ENCODE measurements at places on chromosomes 11 and 22.

DNA sequence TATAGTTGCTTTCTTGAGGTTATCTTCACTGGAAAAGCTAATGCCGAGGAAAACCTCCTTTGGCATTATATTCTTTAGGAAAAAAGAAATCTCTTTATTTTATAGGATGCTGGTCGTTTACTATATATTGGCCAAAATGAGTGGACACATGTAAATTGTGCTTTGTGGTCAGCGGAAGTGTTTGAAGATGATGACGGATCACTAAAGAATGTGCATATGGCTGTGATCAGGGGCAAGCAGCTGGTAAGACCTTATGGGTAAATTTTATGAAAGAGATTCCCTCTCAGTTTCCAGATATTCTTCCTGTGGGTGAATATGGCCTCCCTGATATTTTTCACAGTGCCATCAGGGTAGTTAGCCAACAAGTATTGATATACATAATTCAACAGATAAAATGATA lies 29.4 kb upstream of the TTC36 start:
- DNase-seq, result no peak

DNA sequence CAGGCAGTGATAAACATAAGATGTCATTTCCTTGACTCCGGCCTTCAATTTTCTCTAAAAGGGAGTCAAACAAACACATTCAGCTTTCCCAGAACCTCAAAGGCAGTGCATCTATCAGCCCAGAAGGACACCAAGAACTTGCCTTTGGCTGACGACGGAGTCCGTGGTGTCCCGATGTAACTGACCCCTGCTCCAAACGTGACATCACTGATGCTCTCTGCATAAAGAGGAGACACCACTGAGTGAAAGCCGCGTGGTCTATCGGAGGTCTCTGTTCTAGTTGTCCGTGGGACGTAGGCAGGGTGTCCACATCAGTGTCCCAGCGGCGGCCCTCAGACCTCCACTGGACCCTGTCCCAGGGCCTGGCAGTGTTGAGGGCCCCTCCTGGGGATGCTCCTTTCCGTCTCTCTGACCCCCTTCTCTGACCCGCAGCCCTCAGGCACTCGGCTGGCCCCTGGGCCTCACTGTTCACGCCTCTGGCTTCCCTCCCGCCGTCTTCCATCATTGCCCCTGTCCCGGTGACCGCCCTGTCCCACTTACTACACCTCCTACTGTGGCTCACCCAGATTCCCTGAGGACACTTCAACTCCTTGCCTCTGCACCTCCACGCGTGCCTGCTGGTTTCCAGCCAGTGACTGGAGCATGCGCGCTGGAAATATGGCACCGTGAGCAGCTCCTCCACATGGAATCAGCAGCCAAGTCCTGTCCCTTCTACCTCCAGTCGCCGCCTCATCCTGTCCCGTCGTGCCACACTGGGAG lies 70.4 kb downstream of the NCAPD3 start:
- no peak for DNase-seq

- DNase-seq, result no peak
Observed at GRCh38 chr11:83840326-83840725, 554.2 kb upstream of the CCDC90B start.

DNA sequence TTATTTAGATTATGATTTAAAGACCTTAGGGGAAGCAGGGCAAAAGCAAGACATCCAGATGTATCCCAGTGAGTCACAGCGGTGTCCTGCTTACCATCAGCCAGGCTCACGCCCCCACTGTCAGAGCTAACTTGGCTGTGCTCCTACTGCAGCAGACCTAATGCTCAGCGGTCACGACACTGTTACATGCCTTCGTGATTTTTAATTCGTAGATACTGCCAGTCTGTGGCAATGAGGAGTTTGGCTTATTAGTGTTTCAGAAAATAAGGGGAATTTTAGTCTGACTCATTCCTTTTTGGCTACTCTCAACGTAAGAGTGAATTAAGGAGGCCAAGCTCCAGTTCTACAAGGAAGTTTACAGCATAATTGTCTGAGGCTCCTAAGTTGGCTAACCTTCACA lies 22.7 kb downstream of the EFCAB6 start:
- no peak for DNase-seq

DNA sequence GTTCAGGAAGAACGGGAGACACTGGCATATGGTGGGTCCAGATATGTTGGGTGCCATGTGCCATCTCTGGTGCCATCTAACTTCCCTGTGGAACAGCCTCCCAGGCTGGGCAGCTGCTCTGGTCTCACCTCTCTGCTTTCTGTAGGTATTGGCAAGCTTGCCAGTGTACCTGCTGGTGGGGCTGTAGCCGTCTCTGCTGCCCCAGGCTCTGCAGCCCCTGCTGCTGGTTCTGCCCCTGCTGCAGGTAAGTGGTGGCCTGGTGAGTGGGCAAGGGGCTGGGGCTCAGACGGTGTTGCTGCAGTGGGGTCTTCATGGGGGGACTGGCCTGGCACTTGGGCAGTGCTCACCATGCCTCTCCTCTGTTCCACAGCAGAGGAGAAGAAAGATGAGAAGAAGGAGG lies 2.6 kb downstream of the RPLP2 start:
- no peak for DNase-seq

DNA sequence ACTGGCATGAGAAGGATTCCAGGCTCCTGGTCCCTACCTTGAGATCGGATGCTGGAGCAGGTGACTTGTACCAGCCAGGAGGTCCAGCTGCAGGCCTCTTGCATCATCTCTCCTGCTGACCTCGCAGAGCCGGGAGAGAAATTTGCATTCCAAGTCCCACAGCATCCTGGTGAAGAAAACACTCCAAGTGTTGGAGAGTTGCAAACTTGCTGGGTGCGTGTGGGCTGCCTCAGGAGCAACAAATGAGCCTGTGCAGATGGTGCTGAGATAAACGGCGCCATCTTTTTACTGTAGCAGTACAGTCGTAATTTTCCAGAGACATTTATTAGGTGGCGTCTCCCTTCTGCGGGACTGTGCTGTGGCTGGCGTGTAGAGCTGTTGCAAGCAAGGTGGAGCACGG lies 32.1 kb upstream of the ZBTB16 start:
- no peak for DNase-seq

GRCh38 chr11:69439127-69439526 lies 42.3 kb upstream of the LINC01488 start:
- DNase-seq, result no peak

GRCh38 chr11:898540-899190 lies 11.9 kb downstream of the CHID1 start:
- DNase-seq, result no peak

DNA sequence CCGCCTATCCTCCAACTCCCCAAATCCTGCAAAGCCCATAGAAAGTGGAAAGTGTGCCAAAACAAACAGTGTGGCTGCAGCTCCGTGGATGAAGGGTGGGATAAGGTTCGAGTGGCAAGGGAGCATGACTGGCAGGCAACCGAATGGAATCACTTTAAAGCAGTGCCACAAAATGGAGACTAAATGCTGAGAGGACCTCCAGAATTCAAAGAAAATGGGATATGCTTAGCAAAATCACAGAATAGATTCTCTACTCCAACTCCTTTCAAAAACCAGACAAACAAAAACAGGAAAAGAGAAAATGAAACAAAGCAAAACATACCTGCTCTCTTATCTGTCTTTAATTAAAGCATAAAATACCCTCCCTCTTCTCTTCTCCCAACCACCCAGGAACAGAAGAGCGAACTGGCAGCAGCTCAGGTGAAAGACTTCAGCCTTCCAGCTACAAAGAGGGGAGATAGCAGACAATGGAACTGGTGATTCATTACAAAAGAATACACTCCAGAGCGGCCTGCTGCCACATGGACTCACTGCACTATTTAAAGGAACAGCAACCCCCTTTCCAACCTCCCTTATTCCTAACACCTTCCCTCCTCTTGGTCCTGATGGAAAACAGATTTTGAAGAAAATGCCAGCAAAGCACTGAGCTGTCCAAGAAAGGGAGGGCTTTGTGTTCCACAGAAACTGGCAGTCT lies 118.5 kb downstream of the APOL5 start:
- DNase-seq, result no peak

GRCh38 chr11:73576185-73576614 lies 21.7 kb downstream of the FAM168A start:
- no peak for DNase-seq

DNA sequence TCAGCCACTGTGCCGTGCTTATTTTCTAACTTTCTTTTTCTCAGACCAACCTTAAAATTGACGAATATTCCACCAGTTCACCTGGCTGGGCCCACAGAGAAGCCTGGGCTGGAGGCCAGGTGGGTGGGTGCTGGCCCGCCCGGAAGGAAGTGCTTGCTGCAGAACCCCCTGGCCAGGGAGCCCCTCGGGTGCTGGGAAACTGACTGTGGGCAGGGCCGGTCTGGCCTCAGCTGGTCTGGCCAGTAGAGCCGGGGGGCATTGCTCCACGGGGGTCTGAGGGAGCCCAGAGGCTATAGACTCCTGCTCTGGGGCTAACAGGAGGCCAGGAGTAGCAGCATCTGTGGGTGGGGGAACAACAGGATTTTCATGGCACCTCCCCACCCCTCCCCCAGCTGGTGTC lies 6.8 kb upstream of the CHID1 start:
- no peak for DNase-seq

- no peak for DNase-seq
Observed at GRCh38 chr11:77318600-77318999, 17.1 kb upstream of the GDPD4 start.

DNA sequence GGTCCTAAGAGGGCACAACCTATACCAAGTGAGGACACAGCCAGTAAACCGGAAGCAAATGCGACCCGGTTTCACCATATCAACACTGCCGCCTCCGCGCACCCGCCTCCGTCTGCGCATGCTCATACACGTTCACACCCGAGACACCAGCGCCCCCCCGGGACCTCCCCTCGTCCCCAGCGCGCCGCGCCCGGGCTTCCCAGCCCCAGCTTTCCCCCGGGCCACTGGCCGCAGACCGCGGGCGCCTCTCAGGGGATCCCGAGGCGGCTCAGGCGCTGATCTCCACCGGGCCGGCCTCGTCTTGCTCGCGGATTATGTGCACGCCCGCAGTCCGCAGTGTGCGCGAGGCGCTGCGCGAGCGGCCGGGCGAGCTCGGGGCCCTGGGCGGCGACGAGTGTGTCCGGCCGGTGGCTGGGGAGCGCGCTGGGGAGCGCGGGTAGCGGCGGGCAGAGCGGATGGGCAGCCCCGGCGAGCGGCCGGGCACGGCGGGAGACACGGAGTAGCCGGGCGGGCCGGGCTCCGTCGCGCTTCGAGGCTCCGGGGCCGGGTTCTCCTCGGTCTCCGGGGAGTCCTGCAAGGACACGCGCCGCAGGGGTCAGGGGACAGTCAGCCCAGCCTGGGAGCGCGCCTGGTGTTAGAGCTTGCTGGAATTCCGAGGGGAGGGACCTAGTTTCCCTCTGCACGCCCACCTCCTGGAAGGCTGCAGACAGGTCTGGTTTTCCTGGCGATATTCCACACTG lies 2.0 kb downstream of the HEPN1 start:
- peak; percentile 86 for DNase-seq

- DNase-seq, result no peak
Observed at GRCh38 chr11:61727401-61727811, 25.0 kb upstream of the MYRF start.

GRCh38 chr11:109856928-109857327 lies 236.3 kb upstream of the ZC3H12C start:
- DNase-seq, result no peak

DNA sequence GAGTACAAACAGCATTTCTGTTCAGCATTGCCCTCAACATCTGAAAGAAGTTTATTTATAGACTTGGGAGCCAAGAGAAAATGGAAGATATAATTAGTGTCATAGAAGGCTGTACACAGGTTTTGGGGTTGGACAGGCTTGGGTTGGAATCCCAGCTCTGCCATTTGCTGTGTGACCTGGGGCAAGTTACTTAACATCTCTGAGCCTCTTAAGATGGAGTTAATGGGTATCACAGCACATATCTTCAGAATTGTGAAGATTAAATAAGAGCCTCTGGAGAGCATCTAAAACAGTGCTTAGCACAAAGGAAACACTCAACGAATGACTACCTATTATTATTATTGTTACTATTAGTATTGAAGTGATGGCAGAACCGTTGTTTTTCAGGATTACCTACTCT lies 12.1 kb downstream of the CACNG2 start:
- DNase-seq, result no peak

DNA sequence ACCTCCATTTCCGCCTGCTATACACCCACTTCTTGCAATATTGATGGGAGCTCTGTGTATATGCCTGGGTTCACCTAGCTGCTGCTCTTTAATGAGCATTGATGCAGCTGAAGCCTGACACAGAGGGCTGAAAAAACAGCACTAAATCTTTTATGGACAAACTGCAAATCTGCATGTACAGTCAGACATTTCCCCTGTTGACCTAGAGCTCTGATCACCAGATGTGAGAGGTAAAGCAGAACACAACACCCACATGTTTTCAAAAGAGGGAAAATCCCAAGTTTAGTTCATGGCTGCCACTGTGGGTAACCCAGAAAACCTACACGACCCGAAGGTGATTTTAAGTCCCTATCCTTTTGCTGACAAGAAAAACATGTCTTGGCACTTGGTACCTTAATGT lies 303.0 kb upstream of the PITPNB start:
- DNase-seq, result no peak

DNA sequence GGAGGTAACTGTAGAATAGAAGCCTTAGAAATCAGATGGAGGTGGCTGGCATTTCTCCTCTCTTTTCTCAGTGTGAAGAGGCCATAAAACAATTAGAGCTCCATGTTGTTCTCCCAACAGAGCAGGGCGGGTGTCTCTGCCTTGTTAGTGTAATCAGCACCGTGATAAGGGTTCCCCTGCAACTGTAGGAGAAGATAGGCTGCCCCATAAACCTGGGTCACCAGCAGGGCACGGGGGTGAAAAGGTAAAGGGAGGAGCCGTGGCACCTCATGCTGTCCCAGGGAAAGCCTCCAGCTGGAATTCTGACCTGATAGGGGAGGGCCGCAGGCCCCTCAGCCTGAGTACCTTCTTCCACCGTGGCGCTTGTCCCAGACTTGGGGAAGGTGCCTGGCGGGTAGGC lies 68.7 kb downstream of the ISX start:
- no peak for DNase-seq

GRCh38 chr11:83990160-83990733 lies 704.1 kb upstream of the CCDC90B start:
- DNase-seq, result no peak

GRCh38 chr11:125164422-125165110 lies at the start of gene PKNOX2:
PKNOX2 (plus strand) TSS chr11:125164751; CDS start chr11:125351306, 186,555 bp downstream.
- peak; percentile 43 for DNase-seq

- no peak for DNase-seq
Observed at GRCh38 chr11:125215976-125216375, 51.4 kb downstream of the PKNOX2 start.

GRCh38 chr11:133948711-133949110 lies 8.1 kb downstream of the IGSF9B start:
- DNase-seq, result no peak

- peak; percentile 73 for DNase-seq
Observed at GRCh38 chr11:18706330-18707243, 8.0 kb downstream of the TMEM86A start.

- peak; percentile 69 for DNase-seq
Observed at GRCh38 chr11:133927690-133928627, 28.8 kb downstream of the IGSF9B start.

- peak; percentile 62 for DNase-seq
Observed at GRCh38 chr11:35146074-35146521, 7.1 kb downstream of the CD44 start.

DNA sequence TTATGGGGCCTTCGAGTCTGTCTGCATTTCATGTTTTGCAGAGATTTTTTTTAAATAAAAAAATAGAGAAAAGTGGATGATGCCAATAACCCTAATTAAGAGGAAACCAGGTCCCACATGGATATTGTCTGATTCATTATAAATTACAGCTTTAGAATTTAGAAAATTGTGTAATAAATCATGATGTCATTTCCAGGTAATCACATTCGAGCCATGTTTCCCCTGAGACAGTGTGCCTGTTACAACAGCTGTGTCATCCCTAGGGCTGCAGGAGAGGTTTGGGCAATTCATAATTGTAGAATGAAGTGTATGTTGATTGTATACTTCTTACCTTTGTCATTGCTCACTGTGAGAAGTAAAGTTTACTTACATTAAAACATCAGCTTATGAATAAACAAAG lies 38.3 kb downstream of the NCAM1 start:
- DNase-seq, result no peak

Data from CD4-positive, alpha-beta T cell treated with Interleukin-4 for 1 hour (primary cell).